ENCODE measurements at places on chromosomes 2 and 18.

DNA sequence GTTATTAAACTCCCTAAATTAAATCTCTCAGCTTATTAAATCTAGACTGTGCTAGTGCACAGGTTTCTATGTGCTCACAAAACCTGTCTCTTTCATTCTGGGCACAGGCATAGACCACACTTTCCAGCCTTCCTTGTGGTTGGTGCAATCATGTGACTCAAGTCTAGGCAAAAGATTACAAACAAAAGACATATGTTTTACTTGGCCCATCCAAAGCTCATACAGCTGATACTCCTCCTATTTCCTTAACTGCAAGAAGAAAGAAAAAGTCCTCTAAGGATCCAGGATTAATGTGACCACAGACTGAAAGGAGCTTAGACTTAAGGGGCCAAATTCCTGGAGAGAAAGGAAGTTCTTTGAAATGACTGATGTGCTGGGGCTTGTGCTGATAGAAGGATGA, 731.3 kb upstream of the RAB6C start:
- DNase-seq: no peak

DNA sequence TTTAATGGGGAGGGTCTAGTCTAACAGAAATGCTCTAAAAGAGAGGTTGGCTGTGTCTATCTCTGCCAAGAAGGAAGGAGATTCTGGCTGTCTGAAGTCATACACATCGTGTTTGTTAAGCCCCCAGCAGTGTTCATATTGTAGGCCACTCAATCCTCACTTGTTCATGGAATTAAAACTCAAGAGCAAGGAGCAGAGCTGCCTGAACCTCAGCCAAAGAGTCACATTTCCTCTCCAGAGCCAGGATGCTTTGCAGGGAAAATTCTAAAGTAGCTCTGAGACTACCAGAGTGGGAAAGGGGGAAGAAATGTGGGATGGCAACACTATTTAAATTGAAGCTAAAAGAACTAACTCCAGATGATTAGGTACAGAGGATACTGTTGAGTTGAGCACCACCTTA, 190.7 kb upstream of the CXCR4 start:
- DNase-seq: no peak

DNA sequence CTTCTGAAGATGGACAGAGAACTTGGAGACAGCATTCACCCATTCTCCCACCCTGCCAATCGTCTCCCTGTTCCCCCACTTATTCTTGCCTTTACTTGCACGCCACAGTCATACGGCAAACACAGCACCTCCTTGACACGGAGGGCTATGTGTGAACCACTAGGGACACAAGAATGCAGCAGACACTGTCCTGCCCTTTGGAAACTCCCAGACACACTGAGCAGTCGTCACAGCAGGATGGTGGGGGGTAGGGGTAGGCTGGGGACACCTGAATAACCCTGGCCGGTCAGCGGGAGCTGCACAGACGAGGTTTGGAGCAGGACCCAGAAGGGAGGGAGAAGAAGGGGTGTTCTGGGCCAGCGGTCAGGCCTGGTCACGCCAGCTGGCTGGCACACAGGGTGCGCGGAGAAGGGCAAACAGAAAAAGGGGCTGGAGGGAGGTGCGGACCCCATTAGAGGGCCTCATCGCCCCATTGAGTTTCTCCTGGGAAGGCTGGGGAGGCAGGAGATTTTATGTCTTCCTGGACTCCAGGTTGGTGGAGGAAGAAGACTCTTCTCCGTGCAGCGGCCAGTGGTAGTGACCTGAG, 40.0 kb upstream of the FOSL2 start:
- DNase-seq: no peak

- no peak for DNase-seq
Measured at GRCh38 chr2:111663471-111664274, 220.3 kb downstream of the ANAPC1 start.

- no peak for DNase-seq
Measured at GRCh38 chr18:12442946-12443345, 35.2 kb downstream of the PRELID3A start.

GRCh38 chr2:71060211-71060610, 8.2 kb upstream of the NAGK start:
- no peak for DNase-seq

GRCh38 chr2:3665886-3666612, 8.0 kb downstream of the ALLC start:
- DNase-seq: no peak

GRCh38 chr18:58995663-58996062, 131.0 kb downstream of the ZNF532 start:
- DNase-seq: no peak

- DNase-seq: no peak
Measured at GRCh38 chr18:69840001-69840400, 107.7 kb downstream of the CD226 start.

- peak; percentile 76 for DNase-seq
Measured at GRCh38 chr2:201235860-201236811, 24.2 kb upstream of the CASP8 start.

DNA sequence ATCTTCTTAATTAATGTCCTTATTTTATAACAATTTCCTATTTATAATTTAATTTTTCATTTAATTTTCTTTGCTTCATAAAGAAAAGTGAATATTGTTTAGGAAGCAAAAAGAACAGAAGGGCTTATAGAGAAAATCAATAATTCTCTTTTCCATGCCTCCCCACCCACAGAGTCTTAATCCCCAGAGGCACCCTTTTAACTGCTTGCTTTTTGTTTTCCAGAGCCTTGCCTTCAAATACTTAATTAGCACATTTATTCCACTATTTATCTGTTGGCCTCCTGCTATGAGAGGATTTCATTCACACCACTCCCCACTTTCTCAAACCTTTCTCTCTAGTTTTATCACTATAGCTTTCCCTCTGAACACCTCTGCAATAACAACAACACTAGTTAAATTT, 373.6 kb downstream of the MBD2 start:
- no peak for DNase-seq

GRCh38 chr2:237421542-237422116, 7.7 kb upstream of the COL6A3 start:
- peak; percentile 82 for DNase-seq

DNA sequence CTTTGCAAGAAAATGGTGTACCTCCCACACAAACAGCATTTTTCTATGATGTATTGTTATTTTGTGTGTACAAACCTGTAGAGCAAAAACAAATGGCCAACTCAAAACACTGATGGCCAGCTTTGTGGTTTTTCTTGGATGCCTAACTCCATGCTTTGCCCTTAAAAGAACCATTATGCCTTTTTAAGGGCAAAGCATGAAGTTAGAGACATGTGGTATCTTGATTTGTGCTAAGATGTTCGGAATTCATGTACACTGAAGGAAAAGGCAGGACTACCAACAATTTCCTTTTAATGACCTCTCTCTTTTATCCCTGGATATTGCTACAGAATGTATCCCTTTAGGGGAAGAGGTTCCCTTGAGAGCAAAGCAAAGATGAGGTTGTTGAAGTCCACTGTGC, 273.6 kb downstream of the SCG2 start:
- no peak for DNase-seq

GRCh38 chr18:8835521-8835953, 130.2 kb downstream of the MTCL1 start:
- DNase-seq: no peak

GRCh38 chr2:112075490-112076260, 20.6 kb downstream of the TMEM87B start:
- no peak for DNase-seq

- no peak for DNase-seq
Measured at GRCh38 chr18:49112031-49112430, 161.3 kb upstream of the SMAD7 start.

GRCh38 chr2:103445347-103445746, 683.5 kb downstream of the TMEM182 start:
- no peak for DNase-seq

DNA sequence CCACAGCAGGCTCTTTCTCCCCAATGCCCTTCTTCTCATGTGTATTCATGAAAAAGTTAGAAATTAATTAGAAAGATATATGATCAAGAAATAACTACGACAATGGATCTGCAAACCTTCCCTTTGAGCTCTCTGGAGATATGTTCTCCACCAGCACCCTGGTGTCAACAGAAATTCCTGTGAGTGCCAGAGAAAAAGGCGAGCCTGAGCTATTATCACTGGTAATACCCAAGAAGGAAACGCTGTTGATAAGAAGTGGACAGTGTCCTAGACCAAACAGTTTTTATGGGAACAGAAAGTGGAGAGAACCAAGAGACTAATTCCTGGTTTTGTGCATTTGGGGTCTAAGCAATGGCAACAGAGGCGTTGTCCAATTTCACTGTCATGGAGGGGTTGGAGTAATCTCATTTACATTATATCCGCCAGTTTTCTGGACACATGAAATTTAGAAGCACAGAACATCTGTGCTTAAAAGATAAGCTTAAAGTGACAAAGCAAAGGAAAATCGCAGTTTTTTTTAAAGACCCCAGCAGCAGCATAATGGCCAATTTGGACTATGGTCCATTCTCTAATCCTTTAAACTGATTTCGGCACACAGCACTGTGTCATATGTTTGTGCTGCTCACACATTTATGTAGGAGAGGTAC, 47.2 kb upstream of the CDC42EP3 start:
- DNase-seq: no peak

- DNase-seq: no peak
Measured at GRCh38 chr2:232842689-232843088, 27.4 kb upstream of the SNORC start.

DNA sequence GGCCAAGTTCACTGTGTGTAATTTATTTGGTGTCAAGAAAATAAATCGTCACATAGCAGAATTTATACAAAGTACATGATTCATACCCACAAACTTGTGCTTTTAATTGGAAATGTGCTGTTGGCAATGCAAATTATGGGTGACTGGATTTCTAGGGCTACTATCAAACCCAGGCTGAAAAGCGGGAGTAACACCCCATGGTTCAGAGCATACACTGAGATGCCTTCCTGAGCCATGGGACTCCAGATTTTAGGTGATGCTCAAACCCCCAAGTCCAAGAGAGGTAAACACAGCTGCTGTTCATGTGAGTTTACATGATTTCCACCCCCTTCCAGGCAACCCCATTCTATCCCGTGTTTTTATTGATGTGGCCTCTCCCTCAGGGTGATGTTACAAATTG, 565.9 kb upstream of the ID2 start:
- no peak for DNase-seq

- no peak for DNase-seq
Measured at GRCh38 chr18:3411327-3411726, 38.6 kb upstream of the TGIF1 start.

- DNase-seq: no peak
Measured at GRCh38 chr18:69216321-69216720, 184.4 kb upstream of the DOK6 start.

DNA sequence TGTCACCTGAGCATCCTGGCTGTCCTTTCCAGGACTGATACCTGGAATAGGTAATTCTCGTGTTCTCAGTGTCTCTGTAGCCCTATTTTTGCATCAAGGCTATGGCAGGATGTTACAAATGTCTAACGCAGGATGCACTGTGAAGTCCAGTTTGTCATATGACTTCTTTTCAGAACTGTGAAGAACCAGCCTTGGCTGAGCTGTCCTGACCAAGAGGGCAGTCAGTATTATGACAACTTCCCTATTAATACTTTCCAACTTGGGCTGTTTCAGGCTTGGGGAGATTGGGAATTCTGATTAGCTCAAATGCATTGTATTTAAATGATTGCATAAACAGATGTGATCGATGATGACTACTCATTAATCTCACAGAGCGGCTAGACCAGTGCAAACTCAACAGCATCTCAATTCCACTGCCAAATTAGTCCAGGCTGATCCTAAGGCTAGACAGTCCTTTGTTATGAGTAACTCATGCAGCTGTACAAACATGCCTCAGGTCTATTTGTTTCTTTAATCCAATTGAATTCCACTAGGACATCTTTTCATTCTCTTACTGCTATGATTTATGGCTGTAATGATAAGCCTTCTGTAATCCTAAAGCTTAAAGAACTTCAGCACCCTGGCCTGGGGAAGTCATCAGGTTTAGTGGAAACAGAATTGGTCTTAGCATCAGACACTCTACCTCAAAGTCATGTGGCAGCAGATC, 331.6 kb downstream of the KCNS3 start:
- DNase-seq: no peak

GRCh38 chr2:16642088-16642487, 23.5 kb downstream of the CYRIA start:
- DNase-seq: no peak

DNA sequence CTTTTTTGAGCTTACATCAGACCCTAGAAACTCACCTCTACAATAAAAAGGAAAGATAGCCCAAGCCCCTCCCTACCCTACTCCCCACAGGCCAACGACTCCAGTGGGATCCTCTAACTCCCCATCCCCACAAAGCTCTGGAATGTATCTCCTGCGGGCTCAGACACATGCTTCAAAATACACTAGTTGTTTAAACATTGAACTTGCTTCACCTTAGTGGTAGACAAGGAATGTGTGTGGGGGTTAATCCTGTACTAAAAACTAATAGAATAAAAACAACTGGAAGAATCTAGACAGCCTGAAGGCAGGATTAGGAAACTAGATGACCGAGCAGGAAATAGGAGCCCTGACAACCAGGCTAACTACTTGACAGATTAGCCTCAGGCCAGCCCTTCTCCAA, 211.5 kb downstream of the SUCLG1 start:
- no peak for DNase-seq

GRCh38 chr18:13227910-13228309, 9.3 kb downstream of the LDLRAD4 start:
- DNase-seq: no peak

- no peak for DNase-seq
Measured at GRCh38 chr2:27992787-27993401, 102.4 kb downstream of the BABAM2 start.

GRCh38 chr2:207831584-207832248, 62.0 kb upstream of the FZD5 start:
- DNase-seq: no peak

DNA sequence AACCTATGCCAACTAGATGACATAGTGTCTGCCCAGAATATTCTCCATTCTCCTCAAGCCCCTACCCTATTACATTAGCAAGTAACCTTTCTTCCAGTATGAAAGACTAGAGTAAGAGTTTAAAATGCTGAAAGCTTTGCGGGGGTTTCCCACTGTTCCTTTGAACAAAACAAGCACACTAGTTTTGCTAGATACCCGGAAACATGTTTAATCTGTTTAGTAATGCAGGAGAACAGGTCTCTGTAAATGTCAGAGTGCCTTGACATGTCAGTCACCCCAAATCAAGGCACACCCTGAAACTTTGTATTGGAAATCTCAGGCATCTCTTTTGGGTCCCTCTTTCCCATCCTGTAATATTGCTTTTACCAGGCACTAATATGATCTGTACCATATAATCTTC, 11.6 kb downstream of the GALNT5 start:
- DNase-seq: no peak
